ENCODE measurements at places on chromosomes 3 and 15.

GRCh38 chr3:73768524-73769308 is 144.0 kb upstream of the PDZRN3 start:
- no peak for DNase-seq

DNA sequence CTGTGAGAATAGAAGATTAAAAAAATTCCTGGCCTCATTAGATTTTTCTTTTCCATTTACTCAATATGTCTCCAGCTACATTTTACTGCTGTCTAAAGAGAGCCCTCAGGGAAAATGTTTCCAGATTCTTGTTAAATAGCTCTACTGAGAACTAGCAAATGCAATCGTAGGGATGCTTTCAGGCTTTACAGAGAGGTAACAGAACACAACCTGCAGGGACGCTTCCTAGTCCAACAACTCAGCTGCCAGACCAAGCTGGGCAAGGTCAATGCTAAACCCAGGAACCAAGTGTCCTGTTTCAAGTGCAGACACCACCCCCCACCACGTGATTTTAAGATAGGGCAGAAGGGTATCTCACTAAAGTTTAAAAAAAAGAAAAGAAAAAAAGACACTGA is 25.2 kb downstream of the ARHGEF3 start:
- no peak for DNase-seq

- peak; percentile 75 for DNase-seq
Measured at GRCh38 chr3:194134231-194134756, 1.7 kb upstream of the HES1 start.

DNA sequence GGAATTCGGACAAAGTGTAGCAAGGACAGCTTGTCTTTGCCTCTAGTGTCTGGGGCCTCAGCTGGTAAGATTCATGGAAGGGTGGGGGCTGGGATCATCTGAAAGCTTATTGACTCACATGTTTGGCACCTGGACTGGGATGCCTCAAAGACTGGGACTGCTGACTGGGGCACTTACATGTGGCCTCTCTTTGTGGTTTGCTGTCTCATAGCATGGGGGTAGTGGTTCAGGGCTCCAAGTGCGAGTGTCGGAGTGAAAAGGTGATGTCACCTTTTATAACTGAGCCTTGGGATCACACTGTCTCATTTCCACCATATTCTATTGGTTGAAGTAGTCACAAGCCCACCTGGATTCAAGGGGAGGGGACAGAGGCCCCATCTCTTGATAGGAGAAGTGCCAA is 6.8 kb downstream of the MFSD1 start:
- no peak for DNase-seq

DNA sequence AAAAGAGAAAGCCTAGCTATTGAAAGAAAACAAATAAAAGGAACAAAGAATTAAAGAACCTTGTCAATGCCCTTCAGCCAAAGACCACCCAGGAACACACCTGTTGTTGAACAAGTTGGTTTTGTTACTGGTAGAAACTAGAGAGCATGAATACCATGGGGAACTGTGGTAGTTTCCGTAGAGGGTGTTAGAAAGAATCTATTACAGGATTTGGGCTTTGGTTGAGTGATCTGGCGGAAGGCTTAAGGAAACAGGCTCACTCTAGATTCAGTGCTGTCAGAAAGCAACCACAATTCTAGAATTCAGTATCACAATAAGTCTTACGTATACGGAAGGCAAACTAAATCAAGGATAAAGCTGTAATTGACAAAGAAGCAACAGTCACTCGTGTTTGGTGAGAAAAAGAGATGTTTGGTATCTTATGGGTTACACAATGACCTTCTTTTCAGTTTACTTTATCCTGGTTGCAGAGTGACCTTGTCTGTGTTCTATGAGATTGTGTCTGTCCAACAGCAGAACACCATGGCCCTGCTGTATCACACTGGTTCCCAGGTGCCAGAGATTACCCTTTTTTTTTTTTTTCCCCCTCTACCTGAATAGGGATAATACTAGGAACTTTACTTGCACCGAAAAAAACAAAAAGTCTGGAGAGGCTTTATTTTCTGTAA is 265.9 kb downstream of the SHQ1 start:
- peak; percentile 66 for DNase-seq

DNA sequence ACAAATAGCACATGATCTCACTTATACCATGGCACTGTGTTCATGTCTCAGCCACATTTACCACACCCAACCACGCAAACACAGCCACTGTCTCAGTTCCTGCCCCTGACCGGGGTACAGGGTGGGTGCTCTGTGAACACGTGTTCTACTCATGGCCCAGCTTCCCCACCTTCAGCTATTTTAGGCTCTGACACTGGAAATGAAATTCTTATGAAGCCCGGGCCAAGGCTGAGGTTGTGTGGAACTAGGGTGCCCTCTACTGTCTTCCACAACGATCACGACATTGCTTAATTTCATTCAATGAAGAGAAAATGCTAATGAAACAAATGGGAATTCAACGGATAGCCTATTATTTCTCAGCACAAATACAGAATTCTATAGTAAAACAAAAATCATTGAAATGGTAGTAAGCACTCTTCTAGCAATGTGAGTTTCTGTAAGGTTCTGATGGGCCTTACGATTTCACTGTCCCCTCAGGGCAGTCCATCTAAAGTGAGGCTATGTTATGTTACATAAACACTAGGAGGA is 2.1 kb upstream of the GABRA5 start:
- DNase-seq = no peak

DNA sequence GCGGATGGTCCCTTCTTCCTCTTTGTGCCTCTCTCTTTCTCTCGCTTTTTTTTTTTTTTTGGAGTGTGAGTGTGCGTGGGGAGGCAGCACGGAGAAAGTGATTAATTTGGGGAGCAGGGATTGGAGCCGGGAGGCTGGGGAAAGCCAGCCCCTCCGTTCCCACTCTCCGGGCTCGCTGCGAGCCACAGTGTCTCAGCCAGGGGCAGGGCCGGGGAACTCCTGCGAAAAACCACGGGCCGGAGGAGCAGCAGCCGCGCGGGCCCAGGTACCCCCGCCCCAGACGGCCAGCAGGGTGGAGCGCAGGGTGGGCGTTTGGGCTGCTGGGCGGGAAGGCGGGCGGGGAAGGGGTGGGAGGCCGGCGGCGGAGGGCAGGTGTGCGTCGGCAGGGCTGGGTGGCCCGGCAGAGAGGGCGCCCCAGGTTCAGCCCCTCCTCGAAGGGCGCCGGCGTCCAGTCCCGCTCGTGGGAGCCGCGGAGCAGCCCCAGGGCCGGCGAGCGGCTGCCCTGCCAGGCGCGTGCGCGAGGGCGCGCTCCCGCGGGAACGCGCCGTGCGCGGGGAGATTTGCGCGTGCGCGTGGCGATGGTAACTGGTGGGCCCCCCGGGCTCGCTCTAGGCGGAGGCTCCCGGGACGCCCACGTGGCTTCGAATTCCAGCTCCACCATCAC is 1.4 kb downstream of the CHL1 start:
- peak; percentile 67 for DNase-seq

- DNase-seq = no peak
Measured at GRCh38 chr3:71358243-71358642, 225.3 kb downstream of the FOXP1 start.

DNA sequence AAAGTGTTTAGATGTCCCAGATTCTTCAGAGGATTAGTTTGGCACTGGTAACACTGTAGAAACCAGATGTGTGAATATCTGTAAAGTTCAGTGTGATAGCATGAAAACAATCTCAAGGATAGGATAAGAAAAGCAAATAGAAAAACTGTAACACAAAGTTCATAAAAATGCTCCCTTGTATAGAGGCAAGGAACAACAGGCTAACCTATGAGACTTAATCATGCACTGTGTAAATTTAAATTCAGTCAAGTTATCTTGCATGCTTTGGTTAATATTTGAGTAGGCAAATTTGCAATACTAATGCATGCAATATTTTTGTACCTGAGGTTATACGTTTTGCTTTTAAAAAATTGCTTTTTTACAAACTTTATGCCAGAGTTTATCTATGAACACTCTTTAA is 144.4 kb downstream of the USP13 start:
- DNase-seq = no peak

DNA sequence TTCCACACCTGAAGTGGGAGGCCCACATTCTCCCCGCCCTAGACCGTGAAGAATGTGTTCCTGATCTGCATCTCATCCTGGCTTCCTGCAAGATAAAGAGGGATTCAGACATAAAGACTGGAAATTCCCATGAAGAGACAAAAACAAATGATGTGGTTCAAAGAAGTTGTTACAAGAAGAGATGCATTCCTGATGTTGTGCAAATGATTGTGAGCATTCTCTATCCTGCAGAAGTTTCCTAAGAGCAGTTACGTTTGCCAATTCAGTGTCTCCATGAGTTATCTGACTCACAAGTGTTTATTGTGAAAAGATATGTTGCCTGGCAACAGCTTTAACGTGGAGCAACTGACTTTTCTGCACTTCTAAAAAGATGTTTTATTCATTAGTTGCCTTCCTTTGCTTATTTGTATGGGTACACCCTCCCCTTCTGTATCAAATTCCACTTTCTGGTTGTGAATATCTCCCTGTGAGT is 107.8 kb downstream of the ZIC4 start:
- no peak for DNase-seq

DNA sequence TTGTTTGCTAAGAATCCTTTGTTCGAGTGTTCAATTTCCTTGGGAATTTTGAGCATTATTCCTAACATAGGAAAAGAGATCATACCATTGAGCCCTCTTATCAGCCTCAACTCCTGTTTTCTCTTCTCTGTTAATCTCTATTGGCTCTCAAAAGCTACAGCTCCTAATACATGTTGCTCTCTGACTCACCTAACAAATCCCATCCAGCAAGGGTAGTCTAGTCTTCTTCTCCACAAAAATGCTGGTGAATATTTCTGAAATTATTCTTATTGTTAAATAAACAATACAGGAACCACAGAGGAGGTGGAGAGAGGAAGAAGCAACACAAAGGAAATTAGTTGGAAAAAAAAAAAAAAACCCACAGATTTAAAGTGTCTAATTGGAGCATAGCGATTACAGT is 325.8 kb upstream of the NAALADL2 start:
- DNase-seq = no peak
